Vagina (tissue), 2 donors: ENCODE measurements at places on chromosomes 7 and 10. TPM values are rescaled to one million over a fixed set of nuclear protein-coding genes. Genes with fewer than 3 reads are reported as not detected.

DNA sequence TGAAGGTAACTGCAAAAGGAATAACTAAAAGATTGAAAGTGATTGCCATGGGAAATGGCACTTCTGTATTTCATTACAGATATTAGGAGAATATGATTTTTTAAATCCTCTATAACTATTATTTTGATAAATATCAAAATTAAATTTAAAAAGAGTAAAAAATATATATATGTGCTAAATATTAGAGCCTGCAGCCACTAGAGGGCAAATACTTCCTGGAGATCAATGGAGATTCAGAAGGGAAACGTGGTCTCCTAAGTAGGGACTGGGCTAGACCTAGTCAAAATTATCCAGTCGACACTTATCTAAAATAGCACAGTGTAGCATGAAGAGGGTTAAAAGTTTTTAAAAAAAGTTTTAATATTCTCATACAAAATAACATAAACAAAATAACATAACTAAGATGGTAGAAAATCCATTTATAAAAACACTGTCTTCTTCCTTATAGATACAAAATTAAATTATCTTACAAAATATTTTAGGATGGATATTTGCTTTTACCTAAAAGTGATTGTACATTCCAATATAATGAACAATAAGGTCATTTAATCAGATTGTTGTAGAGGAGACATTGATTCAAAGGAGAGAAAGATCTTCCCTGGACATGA, 434.3 kb downstream of the MDFIC start:
- no peak overlapping the region for H3K27ac ChIP-seq
- H3K4me1 ChIP-seq, result no peaks in the 10 kb centered on the region
- H3K4me3 ChIP-seq, result no peak overlapping the region
- H3K36me3 ChIP-seq, result no peaks in the 10 kb centered on the region
- H3K27me3 ChIP-seq, result no peaks in the 10 kb centered on the region
- DNase-seq, result no peak

Gene HEPACAM2
- total RNA-seq, result not detected

DNA sequence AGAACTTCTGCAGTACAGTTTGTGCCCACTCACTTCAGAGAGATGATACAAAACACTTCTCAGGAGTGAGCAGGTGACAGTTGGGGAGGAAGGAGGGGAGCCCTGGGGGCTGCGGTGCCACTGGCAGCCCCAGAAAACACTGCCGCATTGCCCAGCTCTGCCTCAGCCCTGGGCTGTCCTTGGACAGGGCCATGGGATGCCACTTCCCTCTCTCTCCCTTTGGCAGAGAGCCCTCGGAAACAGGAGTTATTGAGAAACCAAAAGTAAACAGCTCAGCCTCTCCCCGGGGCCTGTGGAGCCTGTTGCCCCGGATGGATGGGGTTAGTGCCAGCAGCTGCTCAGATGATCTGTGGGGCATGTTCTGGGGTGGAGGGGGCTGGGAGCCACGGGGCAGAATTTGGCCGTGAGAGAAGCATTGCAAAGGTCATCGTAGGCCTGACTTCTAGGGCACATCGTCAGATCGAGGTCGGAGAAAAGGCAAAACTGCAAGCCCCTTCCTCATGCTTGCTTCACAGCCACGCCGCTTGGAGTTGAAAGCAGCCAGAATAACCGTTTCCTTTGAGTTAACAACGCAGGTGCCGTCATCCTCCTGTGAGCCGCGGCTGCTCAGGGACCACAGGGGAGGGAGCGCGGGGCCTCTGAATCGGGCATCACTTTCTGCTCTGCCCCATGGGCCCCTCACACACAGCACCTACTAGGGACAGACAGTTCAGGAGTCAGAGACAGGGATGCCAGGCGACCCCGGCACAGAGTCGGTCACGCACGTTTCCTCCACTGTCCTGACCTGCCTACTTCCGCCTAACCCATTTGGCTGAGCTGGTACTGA, 256.4 kb downstream of the CAMK1D start:
- peak overlapping the region; percentile 39 for H3K4me3 ChIP-seq
- peaks cover 19% of the 10 kb centered on the region for H3K4me1 ChIP-seq
- H3K27me3 ChIP-seq, result no peaks in the 10 kb centered on the region
- DNase-seq, result peak; percentile 86
- H3K36me3 ChIP-seq, result no peaks in the 10 kb centered on the region

Gene GPR26
- total RNA-seq, result not detected

Gene SPAM1
- total RNA-seq, result not detected

DNA sequence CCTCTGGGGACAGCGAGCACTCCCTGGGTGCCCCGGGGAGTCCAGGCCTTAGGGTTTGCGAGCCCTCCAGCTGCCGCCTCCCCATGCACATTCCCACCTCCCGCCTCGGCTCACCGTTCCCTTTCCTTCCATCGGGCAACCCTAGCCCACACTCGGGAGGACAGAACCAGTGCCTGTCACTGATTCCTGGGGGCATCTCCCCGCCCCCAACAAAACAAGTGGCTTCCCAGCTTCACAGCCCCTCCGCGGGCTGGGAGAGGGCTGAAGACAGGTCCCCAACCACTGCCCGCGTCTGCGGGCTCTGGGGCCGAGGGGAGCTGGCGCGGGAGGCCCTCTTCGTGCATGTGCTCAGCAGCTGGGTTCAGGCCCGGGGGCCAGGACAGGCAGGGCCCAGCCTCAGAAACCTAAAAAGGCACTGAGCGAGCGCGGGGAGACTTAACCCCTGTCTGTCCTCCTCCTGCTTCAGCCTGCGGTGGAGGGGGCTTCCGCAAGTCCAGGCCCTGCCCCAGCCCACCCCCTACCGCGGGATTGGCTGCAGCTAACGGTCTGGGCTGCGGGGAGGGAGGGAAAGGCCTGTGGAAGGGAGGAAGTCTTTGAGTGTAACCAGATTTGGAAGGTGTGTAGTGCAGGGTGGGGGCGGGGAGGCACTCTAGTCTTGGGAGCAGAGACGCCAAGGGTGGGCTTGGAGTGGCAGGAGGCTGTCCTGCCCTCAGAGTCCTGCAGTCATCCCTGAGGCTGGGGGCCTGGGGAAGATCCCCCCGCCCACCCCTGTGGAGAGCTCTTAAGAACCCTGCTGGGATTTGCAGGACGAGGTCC, 1.2 kb downstream of the FLNC start:
- no peak for DNase-seq
- H3K36me3 ChIP-seq, result no peaks in the 10 kb centered on the region
- peak overlapping the region; percentile 58 for H3K4me3 ChIP-seq

DNA sequence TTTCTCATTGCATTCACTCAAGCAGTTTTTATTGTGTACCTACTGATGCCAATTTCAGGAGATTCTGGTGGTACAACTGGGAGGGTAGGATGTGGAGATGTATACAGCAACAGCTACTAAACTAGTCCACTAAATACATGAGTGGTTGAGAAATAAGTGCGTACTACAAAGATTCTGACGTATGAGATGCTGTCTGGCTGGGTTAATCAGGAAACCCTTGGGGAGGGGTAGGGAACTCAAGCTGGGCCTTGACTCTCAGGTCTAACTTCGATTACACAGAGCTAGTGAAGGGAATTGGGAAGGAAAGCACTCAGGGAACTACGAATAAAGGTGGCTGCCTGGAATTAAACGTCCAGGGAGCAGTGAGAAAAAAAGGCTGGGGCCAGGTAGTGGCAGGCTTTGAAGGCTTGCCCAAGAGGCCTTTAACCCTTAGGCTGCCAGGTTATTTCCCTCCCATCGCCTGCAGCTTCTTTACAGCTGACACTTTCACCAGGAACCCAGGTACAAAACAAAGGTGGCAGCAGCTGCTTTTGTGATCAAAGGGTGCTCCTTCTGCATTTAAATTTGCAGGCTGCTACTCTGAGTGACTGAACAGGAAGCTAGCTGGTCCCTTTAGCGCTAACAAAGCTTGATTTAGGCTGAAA, 3.2 kb downstream of the MMS19 start:
- H3K27ac ChIP-seq, result peak overlapping the region; percentile 8
- H3K36me3 ChIP-seq, result no peaks in the 10 kb centered on the region
- no peaks in the 10 kb centered on the region for H3K27me3 ChIP-seq
- no peak for DNase-seq

Gene ADCY1
- 2.5 TPM for total RNA-seq

DNA sequence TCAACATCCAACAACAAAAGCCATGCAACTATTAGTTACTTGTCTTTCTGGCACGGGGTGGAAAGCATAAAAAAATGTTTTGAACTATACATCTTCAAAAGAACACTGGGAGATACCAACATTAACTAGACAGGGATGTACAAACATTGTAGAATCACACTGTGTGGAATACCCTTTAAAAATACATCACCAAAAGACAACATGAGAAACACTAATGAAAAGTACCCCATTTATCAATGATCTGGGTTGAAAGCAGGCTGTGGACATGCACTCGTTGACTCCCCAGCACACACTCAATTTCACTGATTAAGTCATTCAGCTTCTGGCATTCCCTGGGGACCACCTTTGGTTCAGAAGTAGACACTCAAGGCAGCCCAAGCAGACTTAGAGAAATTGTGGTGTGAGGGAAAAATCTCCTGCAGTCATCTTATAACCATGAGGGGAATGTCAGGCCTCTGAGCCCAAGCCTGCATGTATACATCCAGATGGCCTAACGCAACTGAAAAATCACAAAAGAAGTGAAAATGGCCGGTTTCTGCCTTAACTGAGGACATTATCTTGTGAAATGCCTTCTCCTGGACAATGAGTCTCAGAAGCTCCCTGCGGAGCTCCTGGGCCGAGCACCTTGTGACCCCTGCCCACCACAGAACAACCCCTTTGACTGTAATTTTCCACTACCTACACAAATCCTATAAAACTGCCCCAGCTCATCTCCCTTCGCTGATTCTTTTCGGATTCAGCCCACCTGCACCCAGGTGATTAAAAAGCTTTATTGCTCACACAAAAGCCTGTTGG, 53.0 kb downstream of the CACUL1 start:
- H3K36me3 ChIP-seq, result no peaks in the 10 kb centered on the region
- H3K27me3 ChIP-seq, result no peaks in the 10 kb centered on the region
- no peaks in the 10 kb centered on the region for H3K4me1 ChIP-seq
- no peak for DNase-seq

Gene VPS50
- total RNA-seq, result 13.0 TPM

GRCh38 chr7:127578036-127578684, 7.2 kb downstream of the GCC1 start:
- no peak overlapping the region for H3K4me3 ChIP-seq
- no peaks in the 10 kb centered on the region for H3K36me3 ChIP-seq
- H3K4me1 ChIP-seq, result peaks cover 34% of the 10 kb centered on the region
- H3K27ac ChIP-seq, result no peak overlapping the region
- DNase-seq, result no peak

GRCh38 chr7:131106681-131107336, 220.9 kb upstream of the MKLN1 start:
- no peaks in the 10 kb centered on the region for H3K36me3 ChIP-seq
- peak overlapping the region; percentile 100 for H3K27ac ChIP-seq
- peaks cover 48% of the 10 kb centered on the region for H3K4me1 ChIP-seq
- peak overlapping the region; percentile 100 for H3K4me3 ChIP-seq

Gene FAM221A
- total RNA-seq, result 4.7 TPM

- no peak for DNase-seq
- H3K4me3 ChIP-seq, result no peak overlapping the region
- no peaks in the 10 kb centered on the region for H3K36me3 ChIP-seq
- H3K27me3 ChIP-seq, result no peaks in the 10 kb centered on the region
Observed at GRCh38 chr7:25392588-25393338, 164.5 kb upstream of the NPVF start.

- H3K27me3 ChIP-seq, result no peaks in the 10 kb centered on the region
- no peak for DNase-seq
- H3K4me3 ChIP-seq, result no peak overlapping the region
- no peaks in the 10 kb centered on the region for H3K36me3 ChIP-seq
- no peaks in the 10 kb centered on the region for H3K4me1 ChIP-seq
Observed at GRCh38 chr10:99364125-99364524, 35.0 kb downstream of the CNNM1 start.

- no peak overlapping the region for H3K4me3 ChIP-seq
- H3K4me1 ChIP-seq, result no peaks in the 10 kb centered on the region
- no peak for DNase-seq
- no peak overlapping the region for H3K27ac ChIP-seq
- peaks cover 14% of the 10 kb centered on the region for H3K36me3 ChIP-seq
- no peaks in the 10 kb centered on the region for H3K27me3 ChIP-seq
Observed at GRCh38 chr7:156834462-156834861, 58.5 kb downstream of the LMBR1 start.

DNA sequence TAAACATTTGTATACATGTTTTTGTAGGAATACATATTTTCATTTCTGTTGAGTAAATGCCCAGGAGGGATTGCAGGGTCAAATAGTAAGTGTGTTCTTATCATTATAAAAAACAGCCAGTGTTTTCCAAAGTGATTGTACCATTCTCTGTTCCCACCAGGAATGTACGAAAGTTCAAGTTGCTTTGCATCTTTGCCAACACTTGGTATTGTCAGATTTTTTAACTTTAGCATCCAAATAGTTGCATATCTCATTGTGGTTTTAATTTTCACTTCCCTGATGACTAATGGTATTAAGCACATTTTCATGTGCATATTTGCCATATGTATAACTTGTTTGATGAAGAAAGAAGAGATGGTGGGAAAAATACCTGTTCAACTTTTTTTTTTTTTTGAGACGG, 213.9 kb downstream of the ZNF365 start:
- H3K27me3 ChIP-seq, result no peaks in the 10 kb centered on the region
- H3K27ac ChIP-seq, result no peak overlapping the region
- H3K36me3 ChIP-seq, result no peaks in the 10 kb centered on the region
- no peak overlapping the region for H3K4me3 ChIP-seq
- peaks cover 4% of the 10 kb centered on the region for H3K4me1 ChIP-seq
